NCI-H1930 (cell line): ENCODE measurements at places on chromosomes 3 and 15.
A peak's percentile ranks its signal among the peaks of the same experiment; 100 is the strongest.

GRCh38 chr15:24784506-24784905, 108.9 kb downstream of the NPAP1 start:
- no peak for DNase-seq

DNA sequence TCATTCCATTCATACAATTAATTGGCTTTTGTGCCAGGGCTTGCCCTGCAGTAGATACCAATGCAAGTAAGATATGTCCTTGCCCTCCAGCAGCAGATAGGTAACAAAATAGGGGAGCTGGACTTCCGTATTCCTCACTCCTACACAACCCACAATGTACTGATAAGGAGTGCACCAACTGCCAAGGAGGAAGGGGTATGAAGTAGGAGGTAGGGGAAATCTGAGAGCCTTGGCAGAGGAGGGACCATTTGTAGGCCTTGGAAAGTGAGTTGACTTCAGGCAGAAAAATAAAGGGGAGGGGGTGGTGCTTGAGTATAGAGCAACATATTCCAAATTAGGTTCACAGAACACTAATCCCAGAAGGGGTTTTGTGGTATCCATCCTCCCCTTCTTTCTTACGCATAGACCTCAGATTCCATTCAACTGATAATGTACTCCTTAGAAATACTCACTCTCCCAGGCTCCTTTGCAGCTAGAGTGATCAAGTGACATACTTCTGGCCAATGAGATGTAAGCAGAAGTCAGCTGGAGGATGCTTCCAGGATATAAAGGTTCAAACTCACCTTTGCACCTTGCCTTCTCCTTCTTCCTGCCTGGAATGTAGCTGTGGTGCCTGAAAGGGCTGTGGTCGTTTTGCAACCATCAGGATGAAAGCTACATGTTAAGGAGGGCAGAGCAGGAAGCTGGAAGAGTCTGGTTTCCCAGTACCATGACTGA, 127.1 kb upstream of the SMAD3 start:
- no peak for DNase-seq

GRCh38 chr3:72682936-72683452, 165.3 kb downstream of the SHQ1 start:
- DNase-seq: peak; percentile 79

DNA sequence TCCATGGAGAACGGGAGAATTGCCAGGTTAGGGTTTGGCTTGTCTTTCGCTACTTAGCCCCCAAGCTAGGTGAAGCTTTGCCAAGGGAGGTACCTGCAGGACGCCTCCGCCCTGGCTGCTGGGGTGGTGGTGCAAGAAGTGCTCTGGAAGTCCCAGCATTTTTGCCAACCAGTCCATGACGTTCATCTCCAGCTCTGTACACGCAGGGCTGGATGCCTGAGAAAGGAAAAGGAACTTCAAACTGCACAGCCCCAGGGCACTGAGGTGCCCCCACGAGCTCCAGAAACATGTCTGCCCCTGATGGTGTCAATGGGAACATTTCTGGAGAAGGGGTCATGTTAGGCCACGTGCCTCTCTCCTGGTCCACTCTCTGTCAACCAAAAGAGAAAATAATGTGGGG, 8.2 kb downstream of the HDC start:
- no peak for DNase-seq

- no peak for DNase-seq
These were observed 82.3 kb upstream of the OXTR start for GRCh38 chr3:8851703-8852102.

DNA sequence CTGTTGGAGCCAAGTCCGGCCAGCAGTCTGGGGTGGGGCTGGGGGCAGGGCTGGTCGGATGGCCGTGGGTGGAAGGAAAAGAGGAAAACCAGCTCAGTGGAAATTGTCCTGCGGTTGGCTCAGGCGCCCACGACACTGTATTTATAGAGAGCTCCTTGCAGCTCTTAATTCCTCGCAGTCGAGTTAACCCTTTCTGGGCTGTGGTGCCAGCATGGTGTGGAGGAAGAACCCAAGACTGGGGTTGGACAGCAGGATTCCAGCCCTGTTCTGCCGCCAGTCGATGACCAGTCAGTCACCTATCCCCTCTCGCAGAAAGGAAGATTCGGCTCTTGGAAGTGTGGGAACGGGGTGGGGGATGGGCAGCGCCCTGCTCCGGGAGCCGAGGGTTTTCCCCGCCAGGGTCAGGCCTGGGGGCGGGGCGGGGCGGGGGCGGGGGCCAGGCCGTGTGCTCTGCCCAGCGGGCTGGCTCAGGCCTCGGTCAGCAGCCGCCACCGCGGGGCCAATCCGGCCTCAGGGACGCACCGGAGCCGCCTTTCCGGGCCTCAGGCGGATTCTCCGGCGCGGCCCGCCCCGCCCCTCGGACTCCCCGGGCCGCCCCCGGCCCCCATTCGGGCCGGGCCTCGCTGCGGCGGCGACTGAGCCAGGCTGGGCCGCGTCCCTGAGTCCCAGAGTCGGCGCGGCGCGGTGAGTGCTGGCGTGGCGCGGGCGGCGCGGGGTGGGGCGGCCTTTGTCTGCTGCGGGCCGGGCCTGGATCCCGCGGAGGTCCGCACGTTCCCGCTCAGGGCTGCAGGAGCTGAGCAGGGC, at the start of gene CD276:
Gene CD276 (plus strand): TSS at position 607 of the 804 bp plus-strand sequence. CDS start 15,257 bp downstream, outside the sequence.
- DNase-seq: peak; percentile 5

GRCh38 chr3:178483704-178484103, 52.5 kb upstream of the KCNMB2 start:
- DNase-seq: no peak

DNA sequence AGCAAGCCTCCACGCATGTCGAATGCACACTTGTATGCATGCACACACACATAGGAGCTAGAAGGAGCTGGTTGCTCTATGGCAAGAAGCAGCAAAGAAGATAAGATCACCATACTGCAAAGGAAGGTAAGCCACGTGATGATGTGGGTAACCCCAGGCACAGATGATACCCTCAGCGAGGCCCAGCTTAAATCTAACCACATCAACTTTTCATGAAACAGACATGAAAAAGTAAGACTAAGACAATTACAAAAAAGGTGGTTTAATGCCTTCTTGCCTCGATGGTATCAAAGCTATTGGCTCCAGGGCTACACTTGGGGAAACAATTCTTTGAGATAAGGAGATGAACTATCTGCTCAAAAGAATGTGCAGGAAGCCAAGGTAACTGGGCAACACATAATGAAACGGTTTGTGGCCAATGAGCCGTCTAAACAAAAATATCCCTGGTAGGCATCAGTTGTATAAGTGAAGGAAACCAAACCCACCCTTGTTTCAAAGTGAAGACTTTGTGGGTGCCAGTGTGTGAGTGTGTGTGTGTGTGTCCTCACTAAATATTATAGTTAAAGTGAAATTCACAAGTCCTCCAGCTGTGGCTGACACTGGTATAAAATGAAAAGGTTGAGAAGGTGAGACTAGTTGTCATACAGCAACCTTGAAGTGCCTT, 365.7 kb upstream of the ICE2 start:
- no peak for DNase-seq

DNA sequence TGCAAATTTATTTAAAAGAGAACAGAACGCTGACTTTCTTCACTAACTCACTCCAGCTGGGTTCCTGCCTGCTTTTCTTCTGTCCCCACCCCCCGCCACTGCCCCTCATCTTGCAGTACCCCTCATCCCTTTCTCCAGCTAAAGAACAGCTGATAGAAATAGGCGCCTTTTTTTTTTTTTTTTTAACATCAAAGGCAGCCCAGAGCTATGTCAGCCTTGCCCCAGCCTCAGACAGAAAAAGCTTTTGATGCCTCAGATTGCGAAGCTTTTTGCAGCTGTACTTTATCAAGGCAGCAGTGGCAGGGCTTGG, 1.8 kb downstream of the CADPS start:
- no peak for DNase-seq

GRCh38 chr15:60634815-60635214, 155.9 kb upstream of the ICE2 start:
- DNase-seq: no peak

DNA sequence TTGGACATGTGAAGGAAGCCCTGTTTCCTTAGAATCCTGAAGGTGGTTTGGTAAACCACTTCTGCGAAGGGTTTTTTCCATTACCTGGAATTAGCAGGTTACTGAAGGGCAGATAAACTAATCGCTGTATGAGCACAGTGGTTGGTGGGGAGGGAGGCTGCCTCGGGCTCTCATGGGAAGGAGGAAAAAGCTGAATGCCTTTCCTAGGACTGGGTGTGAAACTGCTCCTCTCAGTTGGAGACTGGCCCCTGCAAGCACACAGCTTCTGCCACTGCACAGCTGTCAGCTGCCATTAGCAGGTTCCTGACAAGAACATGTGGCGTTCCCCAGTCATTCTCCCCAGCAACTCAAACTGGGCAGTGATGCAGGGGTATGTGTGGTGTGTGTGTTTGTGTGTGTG, 376.3 kb downstream of the GAP43 start:
- no peak for DNase-seq
